Thyroid gland (tissue), 4 donors: ENCODE measurements at places on chromosomes 7 and 10.

DNA sequence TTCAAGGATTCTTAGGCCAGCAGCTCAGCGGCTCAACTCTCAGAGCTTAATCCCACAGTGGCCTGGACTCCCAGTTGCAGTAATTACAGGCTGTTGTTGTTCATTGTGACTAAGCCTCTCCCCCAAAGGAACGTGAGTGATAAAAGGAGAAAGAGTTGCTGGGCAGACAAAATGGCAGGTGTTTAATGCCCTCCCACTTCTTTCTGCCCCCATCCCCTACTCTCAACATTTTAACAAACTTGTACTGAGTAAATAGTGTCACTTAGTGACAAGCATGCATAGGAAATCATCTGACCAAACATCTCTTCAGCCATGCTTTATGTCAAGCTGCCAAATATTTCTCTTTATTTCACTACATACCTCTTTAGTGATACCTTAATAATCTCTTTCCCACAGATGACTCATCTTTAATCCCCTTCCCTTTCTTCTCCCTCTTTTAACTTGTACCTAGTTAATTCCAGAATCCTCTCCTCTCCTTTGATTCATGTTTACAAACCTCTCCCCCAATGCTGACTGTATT lies 12.4 kb upstream of the MTERF1 start:
- no peaks in the 10 kb centered on the region for H3K4me1 ChIP-seq
- DNase-seq, result no peak
- no peaks in the 10 kb centered on the region for H3K27me3 ChIP-seq
- no peak overlapping the region for H3K27ac ChIP-seq
- no peak overlapping the region for H3K4me3 ChIP-seq
- H3K36me3 ChIP-seq, result no peaks in the 10 kb centered on the region

- H3K36me3 ChIP-seq, result no peaks in the 10 kb centered on the region
- no peak overlapping the region for H3K4me3 ChIP-seq
- H3K27ac ChIP-seq, result peak overlapping the region; percentile 72
- peak; percentile 65 for DNase-seq
Observed at GRCh38 chr10:78890506-78890905, 178.3 kb upstream of the ZMIZ1 start.

GRCh38 chr7:126698446-126698845 lies 554.3 kb downstream of the GRM8 start:
- no peak overlapping the region for H3K27ac ChIP-seq
- no peak for DNase-seq
- H3K4me1 ChIP-seq, result no peaks in the 10 kb centered on the region
- H3K4me3 ChIP-seq, result no peak overlapping the region
- no peaks in the 10 kb centered on the region for H3K27me3 ChIP-seq
- no peaks in the 10 kb centered on the region for H3K36me3 ChIP-seq

- no peaks in the 10 kb centered on the region for H3K4me1 ChIP-seq
- no peaks in the 10 kb centered on the region for H3K27me3 ChIP-seq
- H3K4me3 ChIP-seq, result no peak overlapping the region
- DNase-seq, result no peak
- H3K36me3 ChIP-seq, result no peaks in the 10 kb centered on the region
- no peak overlapping the region for H3K27ac ChIP-seq
Observed at GRCh38 chr7:79091661-79092060, 361.8 kb downstream of the MAGI2 start.

- no peak overlapping the region for H3K4me3 ChIP-seq
- peak overlapping the region; percentile 13 for H3K27ac ChIP-seq
- H3K4me1 ChIP-seq, result peaks cover 18% of the 10 kb centered on the region
- H3K27me3 ChIP-seq, result no peaks in the 10 kb centered on the region
Observed at GRCh38 chr7:157389951-157390730, 53.3 kb downstream of the DNAJB6 start.

DNA sequence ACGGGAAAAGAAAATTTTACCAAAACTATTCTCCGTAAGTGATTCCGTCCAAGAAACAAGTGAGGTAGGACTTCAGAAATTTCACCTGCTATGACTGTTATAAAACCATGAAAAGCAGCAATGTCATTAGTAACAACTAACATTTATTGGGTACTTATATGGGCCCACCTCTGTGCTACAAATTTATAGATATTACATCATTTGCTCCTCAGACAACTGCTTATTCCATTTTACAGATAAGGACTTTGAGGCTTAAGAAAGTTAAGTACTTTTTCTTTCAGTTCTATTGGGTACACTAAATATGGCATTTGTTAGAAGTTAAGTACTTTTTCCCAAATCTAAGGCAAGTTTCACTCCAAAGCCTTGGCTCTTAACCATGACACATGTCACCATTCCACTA lies 36.3 kb downstream of the HACD1 start:
- no peaks in the 10 kb centered on the region for H3K36me3 ChIP-seq
- H3K4me1 ChIP-seq, result no peaks in the 10 kb centered on the region
- H3K27ac ChIP-seq, result no peak overlapping the region
- H3K4me3 ChIP-seq, result no peak overlapping the region
- no peak for DNase-seq

- no peak overlapping the region for H3K4me3 ChIP-seq
- no peaks in the 10 kb centered on the region for H3K4me1 ChIP-seq
- no peak for DNase-seq
- no peak overlapping the region for H3K27ac ChIP-seq
- H3K27me3 ChIP-seq, result no peaks in the 10 kb centered on the region
Observed at GRCh38 chr7:46811529-46811928, 770.4 kb downstream of the TNS3 start.

DNA sequence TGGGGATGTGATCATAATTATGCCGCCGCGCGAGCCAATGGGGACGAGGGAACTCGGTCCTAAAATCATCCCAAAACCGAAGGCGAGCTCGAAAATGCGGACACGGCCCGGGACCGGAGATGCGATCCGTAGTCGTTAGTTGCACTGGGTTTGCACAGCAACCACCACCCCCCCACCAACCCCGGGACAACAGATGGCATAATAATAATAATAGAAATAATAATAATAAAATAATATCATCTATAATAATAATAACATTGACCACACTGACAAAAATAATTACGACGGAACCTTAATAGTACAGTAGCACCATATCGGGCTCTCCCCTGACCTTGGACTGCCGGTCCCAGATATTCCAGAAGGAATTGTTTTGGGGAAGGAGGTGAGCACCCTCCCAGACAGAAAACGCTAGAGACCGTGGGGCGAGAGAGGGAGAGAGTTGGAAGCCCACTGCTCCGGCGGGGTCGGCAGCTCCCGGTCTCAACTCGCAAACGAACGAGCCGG lies 1.1 kb upstream of the EMX2 start:
- no peaks in the 10 kb centered on the region for H3K36me3 ChIP-seq
- H3K27ac ChIP-seq, result no peak overlapping the region
- DNase-seq, result no peak
- peaks cover 63% of the 10 kb centered on the region for H3K27me3 ChIP-seq
- peaks cover 60% of the 10 kb centered on the region for H3K4me1 ChIP-seq
- no peak overlapping the region for H3K4me3 ChIP-seq

DNA sequence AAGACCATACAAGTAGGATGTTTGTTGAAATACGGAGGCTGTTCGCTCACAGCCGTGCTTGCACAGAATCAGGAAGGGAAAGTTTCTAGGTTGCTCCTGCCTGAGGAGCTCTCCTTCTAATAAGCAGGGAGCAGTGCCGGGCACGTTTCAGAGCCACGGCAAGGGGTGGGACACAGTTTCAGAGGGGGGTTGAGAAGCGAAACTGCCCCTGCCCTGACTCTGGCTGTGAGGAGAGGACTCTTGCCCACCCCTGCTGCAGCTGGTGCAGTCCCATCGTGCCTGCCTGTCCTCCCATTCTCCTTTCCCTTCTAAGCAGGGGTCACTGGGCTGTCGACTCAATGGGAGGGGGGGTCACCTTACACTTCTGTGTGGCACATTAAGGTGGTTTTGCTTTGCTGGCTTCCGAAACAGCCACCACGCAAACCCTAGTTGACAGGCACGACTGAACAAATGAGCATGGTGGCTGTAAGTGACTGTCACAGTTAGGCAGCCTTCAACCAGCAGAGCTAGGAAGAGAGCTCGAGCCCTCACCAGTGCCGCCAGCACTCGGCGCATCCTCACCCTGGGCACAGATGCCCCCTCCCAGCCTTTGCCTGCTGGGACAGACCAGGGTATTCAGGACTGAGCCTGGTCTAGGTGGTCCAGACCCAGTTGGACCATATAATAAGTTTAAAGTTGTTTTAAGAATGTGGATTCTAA lies 37.5 kb downstream of the ZNF467 start:
- H3K27me3 ChIP-seq, result no peaks in the 10 kb centered on the region
- no peak overlapping the region for H3K27ac ChIP-seq
- H3K4me1 ChIP-seq, result no peaks in the 10 kb centered on the region
- H3K36me3 ChIP-seq, result no peaks in the 10 kb centered on the region
- no peak for DNase-seq

GRCh38 chr7:114860206-114860605 lies 61.7 kb upstream of the MDFIC start:
- H3K27ac ChIP-seq, result no peak overlapping the region
- H3K4me3 ChIP-seq, result no peak overlapping the region
- H3K27me3 ChIP-seq, result no peaks in the 10 kb centered on the region
- H3K4me1 ChIP-seq, result no peaks in the 10 kb centered on the region
- no peaks in the 10 kb centered on the region for H3K36me3 ChIP-seq
- DNase-seq, result no peak

DNA sequence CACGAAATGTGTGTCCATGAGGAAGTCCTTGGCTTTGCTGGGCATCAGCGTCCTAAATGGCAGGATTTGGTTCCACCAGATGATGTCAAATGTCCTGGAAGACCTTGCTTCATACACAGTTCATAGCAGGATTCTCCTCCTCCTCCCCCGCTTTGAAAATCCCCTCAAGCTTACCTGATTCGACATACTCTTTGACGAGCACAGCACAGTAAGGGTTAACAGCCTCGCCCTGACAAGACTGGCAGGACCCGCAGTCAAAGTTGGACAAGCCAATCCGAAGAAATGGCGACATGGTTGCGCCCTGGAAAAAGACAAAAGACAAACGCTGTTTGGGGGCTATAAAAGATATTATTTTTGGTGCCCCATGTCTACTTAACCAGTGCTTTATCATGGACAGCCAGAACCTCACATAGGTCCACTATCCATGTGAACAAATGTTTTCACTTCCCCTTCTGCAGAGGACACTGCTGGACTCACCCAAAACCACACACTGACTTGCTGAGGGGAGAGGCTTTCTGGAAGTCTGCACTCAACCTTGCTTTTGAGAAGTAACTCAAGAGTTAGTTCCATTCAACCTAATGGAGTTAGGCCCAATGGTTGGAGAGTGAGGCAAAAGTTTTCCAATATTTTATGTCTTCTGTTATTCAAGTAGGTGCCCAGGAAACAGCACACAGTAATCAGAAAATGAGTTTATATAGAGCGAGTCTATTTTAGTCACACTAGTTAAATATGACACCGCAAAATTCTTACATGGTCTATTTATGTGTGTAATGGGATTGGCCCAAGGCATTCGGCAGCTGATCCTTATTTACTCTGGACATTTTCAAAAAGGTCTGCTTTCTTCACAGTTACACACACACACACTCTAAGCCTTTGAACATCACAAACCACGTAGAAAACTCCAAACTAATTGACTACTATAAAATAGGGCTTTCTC lies 65.0 kb downstream of the PRKCQ start:
- no peaks in the 10 kb centered on the region for H3K4me1 ChIP-seq
- no peaks in the 10 kb centered on the region for H3K27me3 ChIP-seq
- H3K36me3 ChIP-seq, result no peaks in the 10 kb centered on the region
- DNase-seq, result no peak

GRCh38 chr10:126670056-126670894 lies at the start of gene C10orf90:
TSS of gene C10orf90 (minus strand) at chr10:126670693. CDS start at chr10:126670480, 213 bp downstream.
- no peaks in the 10 kb centered on the region for H3K27me3 ChIP-seq
- no peak within 1 kb of the TSS for H3K4me3 ChIP-seq
- H3K4me1 ChIP-seq, result peaks cover 24% of the 10 kb centered on the region
- H3K36me3 ChIP-seq, result no peaks in the 10 kb centered on the region
- H3K27ac ChIP-seq, result no peak within 1 kb of the TSS

DNA sequence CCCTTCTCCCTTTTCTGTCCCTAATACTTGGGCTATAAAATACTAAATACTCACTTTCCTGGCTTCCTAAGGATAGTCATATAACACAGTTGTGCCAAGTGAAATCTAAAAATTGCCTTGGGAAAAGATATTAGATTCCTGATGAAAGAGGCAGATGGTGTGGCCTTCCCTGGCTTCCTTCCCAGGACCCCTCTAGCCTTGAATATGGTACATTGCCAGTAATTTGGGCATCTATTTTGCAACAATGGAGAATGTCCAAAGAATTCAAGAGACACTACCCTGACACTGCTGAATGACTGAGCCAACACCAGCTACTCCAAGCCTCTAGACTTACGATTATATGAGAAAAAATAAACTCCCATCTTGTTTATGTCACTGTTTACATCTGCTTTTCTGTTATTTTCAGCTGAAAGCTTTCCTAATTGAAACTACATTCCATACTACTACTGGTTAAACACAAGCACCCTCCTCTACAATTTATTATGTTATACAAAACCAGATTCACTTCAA lies 17.9 kb downstream of the COPG2 start:
- no peaks in the 10 kb centered on the region for H3K36me3 ChIP-seq
- H3K4me1 ChIP-seq, result no peaks in the 10 kb centered on the region
- no peak overlapping the region for H3K4me3 ChIP-seq
- no peak overlapping the region for H3K27ac ChIP-seq
- no peak for DNase-seq
- no peaks in the 10 kb centered on the region for H3K27me3 ChIP-seq

GRCh38 chr7:47651355-47652317 lies 69.7 kb upstream of the TNS3 start:
- H3K36me3 ChIP-seq, result no peaks in the 10 kb centered on the region
- no peak overlapping the region for H3K27ac ChIP-seq
- no peaks in the 10 kb centered on the region for H3K27me3 ChIP-seq

DNA sequence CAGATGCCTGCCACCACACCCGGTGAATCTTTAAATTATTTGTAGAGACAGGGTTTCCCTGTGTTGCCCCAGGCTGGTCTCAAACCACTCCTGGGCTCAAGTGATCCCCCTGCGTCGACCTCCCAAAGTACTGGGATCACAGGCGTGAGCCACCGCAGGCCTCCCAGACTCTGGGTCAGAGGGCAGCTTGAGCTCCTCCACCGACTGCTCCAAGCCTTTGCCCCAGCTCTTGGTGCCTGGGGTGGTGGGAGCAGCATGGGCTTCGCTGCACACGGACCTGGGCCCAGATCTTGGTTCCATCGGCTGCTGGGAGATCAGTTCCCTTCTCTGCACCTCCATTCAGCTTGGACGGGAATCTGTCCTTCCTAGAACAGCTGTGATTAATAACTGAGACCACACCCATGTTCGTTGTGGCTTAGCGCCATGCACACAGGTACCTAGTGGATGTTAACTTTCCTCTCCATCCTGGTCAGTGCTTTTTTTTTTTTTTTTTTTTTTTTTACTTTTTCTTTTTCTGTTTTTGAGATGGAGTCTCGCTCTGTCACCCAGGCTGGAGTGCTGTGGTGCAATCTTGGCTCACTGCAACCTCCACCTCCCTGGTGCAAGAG lies 125.3 kb downstream of the CUX1 start:
- peaks cover 51% of the 10 kb centered on the region for H3K4me1 ChIP-seq
- no peaks in the 10 kb centered on the region for H3K36me3 ChIP-seq
- H3K4me3 ChIP-seq, result no peak overlapping the region

- H3K27me3 ChIP-seq, result no peaks in the 10 kb centered on the region
- no peak for DNase-seq
- H3K27ac ChIP-seq, result no peak overlapping the region
- H3K4me3 ChIP-seq, result no peak overlapping the region
- H3K36me3 ChIP-seq, result no peaks in the 10 kb centered on the region
- peaks cover 3% of the 10 kb centered on the region for H3K4me1 ChIP-seq
Observed at GRCh38 chr10:35503578-35503977, 101.6 kb upstream of the GJD4 start.

GRCh38 chr7:140752533-140752932 lies 56.0 kb downstream of the NDUFB2 start:
- H3K4me3 ChIP-seq, result no peak overlapping the region
- H3K4me1 ChIP-seq, result no peaks in the 10 kb centered on the region
- no peak for DNase-seq
- peaks cover 7% of the 10 kb centered on the region for H3K36me3 ChIP-seq
- H3K27ac ChIP-seq, result no peak overlapping the region
